Left cardiac atrium (tissue), 4 donors: ENCODE measurements at places on chromosomes 13 and 19.
A peak's percentile ranks its signal among the peaks of the same experiment; 100 is the strongest.

DNA sequence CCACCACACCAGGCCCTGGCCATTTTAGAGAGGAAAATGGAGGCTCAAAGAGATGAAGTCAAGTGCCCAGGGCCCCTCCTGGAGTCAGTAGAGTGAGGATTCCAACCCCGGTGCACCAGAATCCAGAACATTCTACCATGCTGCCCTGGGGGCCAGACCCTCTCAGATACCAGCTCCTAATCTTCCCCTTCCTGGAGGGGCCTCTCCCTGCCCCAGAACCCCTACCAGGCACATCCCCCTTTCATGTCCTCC is 11.1 kb downstream of the CAPN12 start:
- peak; percentile 17 for DNase-seq

DNA sequence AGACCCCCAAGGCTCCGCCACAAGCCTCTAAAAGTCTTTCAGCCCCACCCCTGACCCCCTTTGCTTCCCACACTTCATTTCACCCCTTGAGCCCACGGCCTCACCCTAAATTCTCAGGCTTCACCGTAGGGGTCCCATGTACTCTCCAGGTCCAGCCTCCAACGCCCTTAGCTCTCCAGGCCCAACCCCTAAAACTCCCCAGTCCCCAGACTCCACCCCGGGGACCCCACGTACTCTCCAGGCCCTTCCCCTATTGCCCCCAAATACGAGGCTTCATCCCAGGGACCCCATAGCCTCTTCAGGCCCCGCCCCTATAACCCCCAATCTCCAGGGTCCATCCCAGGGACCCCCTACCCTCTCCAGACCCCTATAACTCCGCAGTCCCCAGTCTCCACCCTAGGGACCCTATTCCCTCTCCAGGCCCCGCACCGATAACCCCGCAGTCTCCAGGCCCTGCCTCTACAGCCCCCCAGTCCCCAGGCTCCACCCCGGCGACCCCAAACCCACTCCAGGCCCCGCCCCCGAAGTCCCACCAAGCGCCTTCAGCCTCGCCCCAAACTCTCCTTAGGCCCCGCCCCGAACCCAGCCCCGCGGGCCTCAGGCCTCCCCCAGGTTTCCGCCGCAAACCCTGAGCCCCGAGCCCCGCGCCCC is 619 bp downstream of the MED16 start:
- no peak for DNase-seq

GRCh38 chr13:79724348-79725103 is 243.6 kb downstream of the NDFIP2 start:
- no peak for DNase-seq

DNA sequence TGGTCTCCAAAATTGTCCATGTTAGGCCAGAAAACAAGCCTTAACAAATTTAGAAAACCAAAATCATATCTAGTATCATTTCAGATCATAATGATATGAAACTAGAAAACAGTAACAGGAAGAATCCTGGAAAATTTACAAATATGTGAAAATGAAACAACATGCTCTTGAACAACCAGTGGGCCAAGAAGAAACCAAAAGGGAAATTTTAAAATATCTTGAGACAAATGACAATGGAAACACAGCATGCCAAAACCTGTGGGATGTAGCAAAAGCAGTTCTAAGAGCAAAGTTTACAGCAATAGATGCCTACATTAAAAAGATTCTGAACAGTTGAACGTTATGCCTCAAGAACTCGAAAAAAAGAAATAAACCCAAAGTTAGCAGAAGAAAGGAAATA is 32.6 kb downstream of the VWA8 start:
- no peak for DNase-seq

DNA sequence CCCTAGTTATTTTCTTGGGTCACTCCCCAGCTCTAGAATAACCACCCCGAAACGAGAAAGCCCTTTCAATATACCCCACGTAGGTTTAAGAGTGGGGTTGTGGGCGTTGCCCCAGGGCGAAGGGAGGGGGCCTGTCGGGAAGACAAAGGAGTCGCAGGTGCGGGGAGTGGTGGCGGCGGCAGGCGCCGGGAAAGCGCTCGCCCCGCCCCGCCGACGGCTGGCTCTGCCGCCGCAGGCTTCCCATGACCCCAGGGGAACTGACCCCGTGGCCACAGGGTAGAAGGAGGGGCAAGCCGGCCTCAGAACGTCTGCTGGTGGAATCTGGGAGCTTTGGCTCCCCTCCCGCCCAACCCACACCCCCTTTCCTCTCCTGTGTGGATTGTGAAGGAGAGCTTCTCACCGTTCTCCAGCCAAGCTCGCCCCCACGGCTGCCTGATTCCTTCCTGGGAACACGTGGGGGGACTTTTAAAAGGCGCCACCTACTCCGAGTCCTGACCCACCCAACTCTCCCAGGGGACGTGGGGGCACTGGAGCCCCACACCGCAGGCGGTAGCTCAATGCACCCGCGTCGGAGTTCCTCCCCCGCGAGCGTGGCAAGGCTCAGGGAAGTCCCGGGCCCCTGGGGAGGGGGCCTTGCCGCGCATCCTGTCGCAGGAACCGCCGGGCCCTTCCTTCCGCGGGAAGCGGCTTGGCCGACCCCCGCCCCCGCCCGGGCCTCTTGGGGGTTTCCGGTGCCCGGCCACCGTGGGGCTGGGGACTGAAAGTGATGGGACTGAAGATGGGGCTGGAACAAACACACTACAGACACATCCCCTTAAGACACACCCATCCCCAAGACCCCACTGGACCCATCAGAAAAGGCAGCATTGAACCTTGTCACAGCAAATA is 5.5 kb downstream of the IER2 start:
- DNase-seq: peak; percentile 88
